ENCODE measurements at places on chromosomes 3 and 15. TPM values are rescaled to one million over a fixed set of nuclear protein-coding genes. Genes with fewer than 3 reads are reported as not detected.

KBTBD13 gene
- 1.5 TPM for total RNA-seq

GHRL gene
- 1.6 TPM for total RNA-seq

FBXW12 gene
- not detected for total RNA-seq

DNA sequence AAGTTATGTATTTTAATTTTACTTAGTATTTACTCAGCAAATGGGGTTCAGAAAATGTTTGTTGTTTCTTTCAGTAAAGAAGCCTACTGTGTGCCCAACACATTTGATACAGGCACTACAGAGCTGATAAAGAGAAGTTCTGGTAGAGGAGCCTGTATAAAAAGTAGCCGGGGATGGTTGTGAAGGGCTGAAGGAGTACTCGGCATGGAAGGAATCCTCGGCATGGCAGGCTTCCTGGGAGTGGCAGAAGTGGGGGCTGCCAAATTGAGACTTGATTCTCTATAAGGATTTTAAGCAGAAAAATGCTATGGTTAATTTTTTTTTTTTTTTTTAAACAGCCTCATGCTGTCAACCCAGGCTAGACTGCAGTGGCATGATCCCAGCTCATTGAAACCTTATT, 9.3 kb downstream of the ARL13B start:
- H3K36me3 ChIP-seq, result no peaks in the 10 kb centered on the region
- DNase-seq, result no peak
- H3K27ac ChIP-seq, result no peak overlapping the region
- no peaks in the 10 kb centered on the region for H3K27me3 ChIP-seq

DNA sequence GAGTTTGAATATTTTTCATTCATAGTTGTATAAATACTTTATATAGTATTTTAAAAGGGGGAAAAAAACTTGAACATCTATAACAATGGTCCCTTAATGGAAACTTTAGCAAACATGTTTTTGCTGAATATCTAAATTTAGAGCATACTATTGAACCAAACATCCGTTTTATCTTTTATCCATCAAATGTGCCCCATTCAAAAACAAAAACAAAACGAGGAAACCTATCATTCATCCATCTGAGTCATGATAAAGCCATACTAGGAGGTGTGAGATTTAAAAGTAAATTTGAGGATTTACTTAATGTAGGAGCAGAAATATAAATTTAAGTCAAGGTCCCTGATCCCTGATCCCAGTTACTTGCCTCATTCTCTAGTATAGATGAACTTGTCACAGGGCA, 463.6 kb upstream of the MDFIC2 start:
- H3K4me3 ChIP-seq, result no peak overlapping the region
- no peaks in the 10 kb centered on the region for H3K36me3 ChIP-seq
- no peaks in the 10 kb centered on the region for H3K27me3 ChIP-seq
- no peaks in the 10 kb centered on the region for H3K4me1 ChIP-seq
- no peak for DNase-seq

DNA sequence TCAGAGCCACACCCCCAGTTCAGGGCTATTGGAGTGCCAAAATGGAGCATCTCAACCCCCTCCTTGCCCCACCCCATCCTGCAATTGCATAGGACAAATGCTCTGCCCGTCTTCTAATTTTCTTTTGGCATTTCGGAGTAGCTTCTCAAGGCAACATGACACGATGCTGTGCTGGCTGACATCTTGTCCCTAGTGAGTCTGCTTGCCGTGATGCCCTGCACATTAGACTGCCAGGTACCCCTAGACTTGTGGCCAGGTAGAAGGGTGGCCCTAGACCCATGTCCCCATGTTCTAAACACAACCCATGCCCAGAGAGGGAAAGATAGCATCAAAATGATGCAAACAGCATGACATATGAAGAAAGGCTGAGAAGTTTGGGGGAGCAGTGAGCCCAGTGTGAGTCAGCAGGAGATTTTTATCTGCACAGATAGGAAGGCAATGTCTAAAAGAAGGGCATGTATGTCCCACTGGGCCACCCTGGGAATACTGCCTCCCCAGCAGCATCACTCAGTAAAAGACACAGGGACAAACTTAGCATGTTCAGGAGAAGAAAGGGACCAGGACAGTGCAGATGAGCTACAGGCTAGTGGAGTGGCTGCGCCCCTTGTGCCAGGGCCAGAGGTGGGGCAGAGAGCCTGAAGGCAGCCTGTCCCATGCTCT, 36.8 kb downstream of the CA12 start:
- H3K4me3 ChIP-seq, result no peak overlapping the region
- DNase-seq, result no peak
- no peaks in the 10 kb centered on the region for H3K4me1 ChIP-seq
- no peaks in the 10 kb centered on the region for H3K27me3 ChIP-seq

DNA sequence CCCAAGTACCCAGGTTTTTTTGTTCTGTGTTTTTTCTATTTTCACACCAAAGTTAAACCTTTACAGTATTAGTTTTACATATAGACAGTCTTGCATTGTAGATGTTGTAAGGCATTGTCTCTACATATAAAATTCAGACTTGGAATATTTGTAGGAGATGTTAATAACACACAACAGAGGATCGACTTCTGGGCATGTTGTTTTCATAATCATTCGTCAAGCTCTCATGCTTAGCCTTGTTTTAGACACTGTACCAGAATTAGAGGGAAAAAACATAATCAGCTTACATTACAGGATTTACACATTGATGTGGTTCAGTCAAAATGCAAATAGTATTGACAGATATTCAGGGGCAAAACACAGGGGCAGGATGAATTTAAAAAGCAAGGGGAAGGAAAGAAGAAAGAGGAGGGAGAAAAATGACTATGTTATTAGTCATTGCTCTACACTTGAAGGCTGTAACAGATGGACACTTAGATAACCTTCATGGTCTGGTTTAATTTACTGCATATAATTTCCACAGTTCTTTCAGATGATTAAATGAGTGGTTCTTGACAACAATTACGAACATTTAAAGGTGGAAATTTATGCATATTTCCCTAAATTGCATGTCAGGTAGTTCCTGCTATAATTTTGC, 7.5 kb downstream of the CMSS1 start:
- H3K4me1 ChIP-seq, result no peaks in the 10 kb centered on the region
- no peak overlapping the region for H3K4me3 ChIP-seq
- H3K27ac ChIP-seq, result no peak overlapping the region
- H3K27me3 ChIP-seq, result no peaks in the 10 kb centered on the region

DNA sequence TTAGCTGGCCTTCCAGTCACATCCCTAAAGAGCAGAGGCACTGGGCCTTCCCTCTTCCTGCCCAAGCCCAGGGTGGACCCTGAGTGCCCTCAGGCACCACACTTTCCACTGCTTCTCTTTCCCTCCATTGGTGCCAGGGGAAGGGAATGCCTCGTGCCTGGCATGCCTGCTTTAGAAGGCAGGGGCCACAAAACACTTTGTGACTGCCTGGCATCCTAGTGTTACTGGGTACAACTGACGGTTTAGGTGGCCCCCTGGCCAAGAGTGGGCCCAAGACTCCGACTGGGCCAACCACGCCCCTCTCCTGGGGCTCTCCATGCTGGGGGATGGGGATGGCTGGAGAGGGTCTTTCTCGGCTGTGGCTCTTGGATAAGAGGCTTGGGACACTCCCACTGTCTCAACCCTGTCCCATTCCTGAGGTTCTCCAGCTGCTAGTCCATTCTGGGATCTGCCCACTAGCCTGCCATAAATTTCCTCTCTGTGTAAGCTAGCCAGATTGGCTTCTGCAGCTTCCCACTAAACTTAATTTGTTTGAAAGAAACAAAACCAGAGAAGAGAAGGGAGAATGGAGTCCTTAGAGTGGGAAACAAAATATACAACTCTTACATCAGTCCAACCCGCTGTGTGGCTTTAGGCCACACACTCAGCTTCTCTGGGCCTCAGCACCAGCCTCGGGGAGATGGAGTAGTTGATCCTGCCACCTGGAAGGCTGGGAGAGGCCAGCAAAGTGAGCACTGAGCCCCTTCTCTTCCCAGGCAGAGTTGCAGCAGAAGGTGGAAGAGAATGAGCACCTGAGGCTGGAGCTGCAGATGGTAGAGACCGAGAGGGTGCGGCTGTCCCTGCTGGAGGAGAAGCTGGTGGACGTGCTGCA, 24.1 kb upstream of the GP9 start:
- no peak overlapping the region for H3K27ac ChIP-seq
- no peaks in the 10 kb centered on the region for H3K27me3 ChIP-seq
- H3K36me3 ChIP-seq, result no peaks in the 10 kb centered on the region
- H3K4me1 ChIP-seq, result no peaks in the 10 kb centered on the region

Data from aorta (tissue), 5 donors.